ENCODE measurements at places on chromosomes 5 and 9.

DNA sequence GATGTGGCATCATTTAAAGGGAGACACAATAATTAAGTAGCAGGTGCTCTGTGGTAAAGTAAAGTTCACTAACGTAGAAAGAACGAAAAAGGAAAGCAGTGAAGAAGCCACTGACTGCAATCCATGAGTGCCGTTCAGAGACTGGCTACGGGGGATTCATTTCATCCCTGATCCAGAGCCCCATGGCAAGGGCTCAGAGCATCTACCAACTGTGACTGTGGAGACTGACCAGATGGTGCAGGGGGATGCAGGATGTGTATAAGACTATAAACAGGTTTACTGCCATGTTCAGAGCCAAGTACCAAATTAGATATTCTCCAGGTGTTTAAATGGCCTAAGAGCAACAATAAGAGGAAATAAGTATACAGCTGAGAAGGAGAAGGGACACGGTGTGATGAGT, 47.7 kb downstream of the MARCHF11 start:
- no peak for DNase-seq

GRCh38 chr9:91847581-91848091, 102.4 kb downstream of the ROR2 start:
- no peak for DNase-seq

DNA sequence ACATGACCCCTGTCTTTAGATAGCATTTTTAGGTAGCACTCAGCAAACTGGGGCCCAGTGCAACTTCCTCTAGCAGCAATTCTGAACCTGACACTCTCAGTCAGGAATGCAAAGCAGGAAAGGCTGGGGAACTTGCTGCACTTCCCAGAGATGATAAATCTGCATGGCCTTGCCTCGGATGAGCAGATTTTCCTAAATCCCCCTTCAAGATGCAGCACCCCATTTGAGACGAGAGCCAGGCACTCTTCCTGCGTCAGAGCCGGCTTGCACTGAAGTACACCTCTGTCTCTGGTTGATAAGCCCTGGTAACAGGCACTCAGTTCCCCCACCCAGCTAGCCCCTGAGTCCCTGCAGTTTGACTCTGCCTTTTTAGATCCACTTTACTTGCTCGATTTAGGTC, 296.7 kb upstream of the PANK3 start:
- DNase-seq, result no peak

DNA sequence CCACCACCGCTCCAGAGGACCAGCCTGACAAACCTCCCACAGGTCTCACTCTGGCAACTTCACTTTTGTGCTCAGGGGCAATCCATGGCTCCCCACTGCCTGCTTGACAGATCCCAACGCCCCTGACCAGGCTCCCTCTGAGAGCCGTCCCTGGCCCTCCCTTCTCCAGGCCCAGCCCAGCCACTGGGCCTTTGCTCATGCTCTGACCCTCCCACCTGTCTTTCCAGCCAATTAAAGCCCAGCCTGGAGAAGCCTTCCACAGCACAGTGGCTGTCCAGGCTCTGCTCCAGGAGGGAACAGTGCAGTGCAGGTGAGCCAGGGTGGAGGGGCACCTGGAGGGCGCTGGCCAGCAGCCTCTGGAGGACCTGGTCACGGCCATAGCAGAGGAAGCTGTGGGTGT, 3.3 kb downstream of the ENTPD2 start:
- no peak for DNase-seq

DNA sequence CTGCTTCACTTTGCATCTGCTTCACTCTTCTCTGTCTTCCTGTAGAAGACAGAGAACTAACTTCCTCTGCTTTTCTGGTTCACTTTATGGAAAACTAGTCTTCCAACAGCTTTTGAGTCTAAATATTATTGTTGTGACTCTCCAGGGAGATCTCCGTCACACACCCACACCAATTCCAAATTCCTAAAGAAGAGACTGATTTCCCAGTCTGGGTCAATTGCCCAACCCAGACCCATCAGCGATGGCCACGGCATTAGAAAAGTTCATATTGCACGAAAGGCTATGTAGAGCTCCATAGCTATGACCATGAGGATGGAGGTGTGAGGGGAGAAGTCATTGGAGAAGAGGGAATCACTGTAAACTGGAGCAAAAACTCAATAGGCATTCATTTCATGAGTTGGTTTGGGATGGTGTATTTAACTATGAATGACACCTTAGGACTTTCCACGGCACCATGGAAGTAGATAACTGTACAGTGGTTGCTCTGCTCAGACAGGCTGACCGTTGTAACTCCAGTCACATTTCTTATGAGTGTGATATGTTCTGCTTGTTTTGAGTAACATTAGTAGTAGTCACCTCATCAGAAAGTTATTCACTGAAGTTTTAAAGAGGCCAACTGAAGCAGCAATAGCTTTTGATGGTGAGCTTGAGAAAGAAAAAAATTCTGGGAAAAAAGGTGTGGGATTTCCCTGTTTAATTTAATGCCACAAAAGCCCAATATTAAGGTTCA, 78.1 kb upstream of the MAMDC2 start:
- no peak for DNase-seq

DNA sequence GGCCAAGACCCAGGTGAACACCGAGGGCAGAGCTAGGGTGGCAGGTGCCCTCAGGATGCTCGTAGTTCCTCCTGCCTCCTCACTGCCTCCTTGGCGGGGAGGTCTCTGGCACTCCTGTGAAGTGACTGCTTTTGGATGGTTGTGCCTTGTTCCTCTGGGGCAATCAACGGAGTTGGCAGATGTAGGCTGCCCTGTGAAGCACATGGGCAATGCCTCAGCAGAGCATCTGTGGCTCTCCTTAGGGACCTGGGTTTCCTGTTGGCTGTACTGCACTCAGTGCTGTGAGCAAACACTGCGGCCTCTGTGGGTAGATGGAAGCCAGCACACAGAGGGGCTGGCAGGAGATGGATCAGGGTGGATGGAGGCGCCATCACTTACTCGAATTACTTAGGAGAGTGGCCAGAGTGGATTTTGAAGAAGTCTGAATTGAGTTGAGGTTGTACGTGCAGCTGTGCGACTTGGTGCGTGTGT, 71.4 kb upstream of the COL5A1 start:
- DNase-seq, result no peak

- no peak for DNase-seq
Observed at GRCh38 chr5:167939686-167940085, 351.8 kb upstream of the WWC1 start.

GRCh38 chr5:112293587-112293986, 125.5 kb downstream of the EPB41L4A start:
- no peak for DNase-seq

DNA sequence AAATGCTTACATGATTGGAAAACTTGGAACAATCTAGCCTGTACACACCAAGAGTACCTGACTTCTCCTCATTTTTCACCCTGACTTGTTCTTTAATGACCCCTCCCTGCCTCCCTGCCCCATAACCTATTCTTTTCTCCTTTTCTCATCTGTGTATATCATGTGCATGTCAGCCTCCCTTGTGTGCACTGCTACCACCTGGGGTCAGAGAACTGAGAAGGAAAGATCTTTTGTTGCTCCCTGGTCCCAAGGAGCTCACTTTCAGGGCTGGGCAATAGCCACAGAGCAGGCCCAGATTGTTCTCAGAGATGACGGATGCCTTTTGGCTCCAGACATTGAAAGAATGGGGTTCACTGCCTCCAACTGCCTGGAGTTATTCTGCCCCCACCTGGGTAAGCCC, 5.1 kb downstream of the MAP1B start:
- DNase-seq, result no peak
